ENCODE measurements at places on chromosomes 7 and 10.

DNA sequence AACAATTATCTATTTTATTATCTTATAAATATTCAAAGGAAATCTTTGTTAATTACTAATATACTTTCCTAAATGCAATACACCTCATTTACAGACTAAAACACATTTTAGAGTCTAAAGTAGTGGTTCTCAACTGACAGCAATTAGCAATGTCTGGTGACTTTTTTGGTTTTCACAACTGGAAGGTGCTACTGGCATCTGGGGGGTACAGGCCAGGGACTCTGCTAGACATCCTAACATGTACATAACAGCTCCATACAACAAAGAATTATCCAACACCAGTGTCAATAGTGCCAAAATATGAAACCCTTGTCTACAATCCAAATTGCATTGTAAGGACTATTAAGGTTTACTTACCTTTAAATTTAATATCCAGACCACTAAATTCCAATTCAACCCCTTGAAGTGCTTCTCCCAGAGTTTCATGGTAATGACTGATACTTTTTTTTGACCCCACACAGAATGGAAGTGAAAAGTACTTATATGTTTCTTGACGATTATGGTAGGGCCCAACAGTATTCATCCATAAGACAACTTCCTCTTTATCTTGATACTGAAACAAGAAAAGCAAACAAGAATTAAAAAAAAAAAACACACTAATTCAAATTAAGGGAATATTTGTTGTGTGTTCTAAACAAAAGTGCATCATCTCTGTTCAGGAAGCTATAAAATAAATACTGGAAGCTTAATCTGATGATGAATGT lies 10.4 kb downstream of the TM9SF3 start:
- DNase-seq, result no peak

DNA sequence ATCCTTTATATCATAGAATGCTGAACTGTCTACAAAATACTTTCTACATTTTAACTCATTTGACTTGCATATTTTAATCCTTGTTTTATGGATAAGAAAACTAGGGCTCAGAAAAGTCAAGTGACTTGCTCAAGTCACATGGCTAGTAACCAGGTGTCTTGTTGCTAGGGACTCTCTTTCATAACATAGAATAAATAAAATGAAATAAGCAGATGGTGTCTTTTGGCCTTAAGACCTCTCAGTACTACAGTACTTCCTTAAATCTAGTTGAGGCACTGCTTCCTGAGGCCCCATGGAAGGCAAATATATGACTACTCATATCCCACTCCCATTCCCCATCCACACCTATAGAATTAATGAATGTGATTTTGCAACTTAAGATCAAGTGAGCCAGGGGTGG lies 87.9 kb downstream of the CDK6 start:
- DNase-seq, result no peak

DNA sequence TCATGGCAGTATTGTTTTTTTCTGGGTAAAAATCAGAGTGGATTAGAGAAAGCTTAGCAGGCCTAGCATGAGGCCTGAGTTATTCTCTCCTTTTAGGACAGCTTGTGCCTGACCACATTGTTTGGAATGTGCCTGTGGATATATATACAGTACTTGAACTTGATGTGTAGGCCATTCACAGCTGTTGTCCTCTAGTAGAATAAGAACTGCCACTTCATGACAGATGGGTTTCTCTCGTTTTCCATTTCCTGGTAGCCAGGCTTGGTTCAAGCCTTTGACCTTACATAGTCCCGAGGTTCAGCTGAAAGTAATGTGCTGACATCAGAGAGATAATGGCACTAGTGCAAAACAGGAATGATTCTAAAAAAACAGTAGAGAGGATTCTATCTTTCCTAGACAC lies 473.9 kb downstream of the AUTS2 start:
- DNase-seq, result no peak

DNA sequence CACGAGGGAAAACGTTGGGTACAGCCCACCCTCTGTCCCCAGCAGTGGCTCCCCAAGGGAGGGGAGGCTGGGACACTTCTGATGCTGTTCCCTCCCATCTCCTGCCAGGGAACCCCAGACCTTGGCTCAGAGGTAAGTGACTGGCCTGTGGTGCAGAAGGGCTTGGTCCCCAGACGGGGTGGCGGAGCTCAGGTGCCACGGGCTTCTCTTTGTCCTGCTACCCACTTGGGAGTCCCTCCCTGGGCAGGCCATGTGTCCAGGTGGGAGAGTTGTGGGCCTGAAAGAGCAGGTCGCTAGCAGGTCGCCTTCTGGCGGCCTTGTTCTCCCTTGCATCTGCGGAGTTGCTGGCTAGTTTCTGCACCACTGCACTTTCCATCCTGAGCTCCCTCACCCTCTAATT lies 10.1 kb downstream of the ATP5MF start:
- DNase-seq, result no peak

DNA sequence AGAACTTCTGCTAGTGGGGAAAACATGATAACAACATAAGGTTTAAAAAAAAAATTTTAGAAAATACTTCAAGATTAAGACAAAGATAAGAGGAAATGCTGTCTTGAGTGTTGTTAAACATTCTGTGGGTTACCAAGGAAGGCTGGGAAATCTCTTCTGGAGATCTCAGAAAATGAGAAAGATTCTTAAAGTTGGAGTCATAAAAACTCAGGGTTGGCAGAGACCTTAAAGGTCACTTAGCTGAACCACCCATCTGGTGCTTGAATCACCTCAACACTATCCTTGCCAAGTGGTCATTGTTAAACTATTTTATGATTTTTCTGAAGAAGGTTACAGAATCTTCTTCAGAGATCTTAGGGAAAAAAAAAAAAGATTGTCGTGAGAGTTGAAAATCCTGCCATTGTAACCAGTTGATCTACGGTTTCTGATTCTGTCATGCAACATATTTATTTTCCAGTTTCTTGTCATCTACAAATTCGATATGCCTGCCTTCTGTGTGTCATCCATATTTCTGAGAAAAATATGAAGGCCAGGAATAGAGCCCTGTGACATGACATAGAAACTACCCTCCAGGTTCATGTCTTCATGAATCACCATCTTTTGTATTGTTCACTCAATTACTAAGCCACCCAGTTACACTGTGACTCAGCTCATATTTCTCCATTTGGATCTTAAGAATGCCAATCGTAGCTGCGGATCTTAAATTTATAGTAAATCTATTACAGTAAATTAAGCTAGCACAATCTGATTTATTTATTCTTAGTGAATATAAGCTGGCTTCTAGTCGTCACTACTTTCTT lies 179.2 kb downstream of the ST7 start:
- DNase-seq, result peak; percentile 76

Measured in kidney epithelial cell (primary cell).